ENCODE measurements at places on chromosomes 11 and 22.

- DNase-seq: no peak
Measured at GRCh38 chr11:130611791-130612251, 163.4 kb downstream of the ADAMTS15 start.

DNA sequence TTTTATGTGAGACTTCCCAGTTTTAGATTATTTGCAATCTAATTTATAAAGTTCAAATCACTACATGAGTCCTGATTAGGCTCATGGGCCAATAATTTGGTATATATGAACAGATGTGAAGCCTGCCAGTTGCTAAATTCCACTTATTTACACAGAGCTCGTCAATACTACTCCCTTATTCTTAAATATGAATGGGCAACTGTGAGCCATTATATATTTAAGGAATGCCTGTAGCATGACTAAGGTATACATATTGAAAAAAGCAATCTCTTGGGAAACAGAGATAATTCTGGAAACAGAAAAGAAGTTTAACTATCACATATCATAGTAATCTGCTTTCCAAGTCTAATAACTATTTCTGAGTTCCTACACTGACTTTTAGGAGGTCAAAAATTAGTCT lies 27.0 kb downstream of the RBMXL2 start:
- DNase-seq: no peak

- no peak for DNase-seq
Measured at GRCh38 chr11:65375012-65375411, 7.4 kb downstream of the SLC25A45 start.

DNA sequence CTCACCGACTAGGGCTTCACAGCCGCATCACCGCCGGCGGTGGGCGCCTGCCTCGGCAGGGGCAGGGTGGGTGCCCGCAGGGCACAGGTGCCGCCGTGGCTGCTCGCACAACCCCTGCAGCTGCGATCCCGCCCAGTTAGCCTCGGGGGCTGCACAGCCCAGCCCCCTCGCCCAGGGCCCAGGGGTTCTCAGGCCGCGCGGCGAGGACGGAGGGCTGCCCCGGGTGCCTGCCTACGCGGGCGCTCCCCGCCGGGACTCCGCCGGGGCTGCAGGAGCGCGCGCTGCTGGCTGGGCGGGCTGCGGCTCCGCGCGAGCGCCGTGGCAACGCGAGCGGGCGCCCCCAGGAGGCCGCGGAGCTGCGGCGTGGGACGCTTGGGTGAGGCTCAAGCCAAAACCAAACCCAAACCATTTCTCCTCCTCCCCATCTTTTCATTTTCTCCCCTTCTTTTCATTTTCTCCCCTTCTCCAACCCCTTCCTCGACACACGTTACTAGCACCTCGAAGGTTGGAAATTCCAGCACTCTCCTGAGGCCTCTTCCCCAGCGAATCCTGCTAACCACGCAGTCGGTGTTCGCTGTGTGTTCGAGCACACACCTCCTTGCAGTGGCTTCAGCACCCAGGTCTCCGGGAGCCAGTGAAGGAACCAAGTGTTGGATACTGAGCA lies at the start of gene MICAL3:
Gene MICAL3 (minus strand): TSS at position 286 of the 664 bp plus-strand sequence. CDS start 117,749 bp downstream, outside the sequence.
- peak; percentile 75 for DNase-seq
